ENCODE measurements at places on chromosomes 2 and 18.

- no peak for DNase-seq
These were observed 793 bp downstream of the CNRIP1 start for GRCh38 chr2:68318914-68319397.

GRCh38 chr2:140891614-140892212, 1239.1 kb downstream of the LRP1B start:
- no peak for DNase-seq

DNA sequence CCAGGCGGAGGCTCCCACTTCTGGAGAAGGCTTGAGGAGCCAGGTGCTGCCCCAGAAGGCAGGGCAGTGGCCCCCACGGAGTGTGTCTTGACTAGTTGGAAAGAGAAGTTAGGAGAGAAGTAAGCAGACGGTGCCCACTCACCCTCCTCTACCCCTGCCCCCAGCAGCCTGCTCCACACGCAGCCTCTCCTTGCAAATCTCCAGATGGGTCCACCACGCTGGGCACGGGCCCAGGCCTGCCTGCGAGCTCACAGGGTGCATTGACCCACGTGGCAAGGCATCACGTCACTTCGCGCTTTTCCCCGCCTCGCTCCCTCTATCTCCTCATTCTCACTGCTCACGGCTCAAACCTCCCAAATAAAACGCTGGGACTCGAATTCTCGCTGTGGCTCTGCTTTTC, 71.8 kb upstream of the RAB12 start:
- no peak for DNase-seq

GRCh38 chr2:161111531-161111930, 48.7 kb upstream of the TANK start:
- DNase-seq = no peak

DNA sequence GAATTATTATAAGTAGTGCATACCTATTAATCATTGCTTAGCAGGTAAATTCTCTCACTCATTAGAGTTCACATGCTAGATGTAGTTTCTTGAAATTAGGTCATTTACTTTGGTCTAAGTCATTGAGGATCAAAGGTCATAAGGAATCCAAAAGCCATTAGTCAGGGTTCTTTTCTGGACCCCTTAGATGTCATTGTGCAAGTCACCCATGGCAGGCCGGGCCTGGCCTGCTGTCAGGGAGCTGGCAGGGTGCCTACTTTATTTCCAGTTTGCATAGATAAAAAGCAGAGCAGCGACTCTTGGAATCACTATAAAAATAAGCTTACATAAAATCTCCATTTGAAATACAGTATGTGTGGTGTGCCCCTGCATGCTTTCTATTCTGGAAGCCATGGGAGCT, 91.3 kb downstream of the MEIS1 start:
- DNase-seq = no peak

DNA sequence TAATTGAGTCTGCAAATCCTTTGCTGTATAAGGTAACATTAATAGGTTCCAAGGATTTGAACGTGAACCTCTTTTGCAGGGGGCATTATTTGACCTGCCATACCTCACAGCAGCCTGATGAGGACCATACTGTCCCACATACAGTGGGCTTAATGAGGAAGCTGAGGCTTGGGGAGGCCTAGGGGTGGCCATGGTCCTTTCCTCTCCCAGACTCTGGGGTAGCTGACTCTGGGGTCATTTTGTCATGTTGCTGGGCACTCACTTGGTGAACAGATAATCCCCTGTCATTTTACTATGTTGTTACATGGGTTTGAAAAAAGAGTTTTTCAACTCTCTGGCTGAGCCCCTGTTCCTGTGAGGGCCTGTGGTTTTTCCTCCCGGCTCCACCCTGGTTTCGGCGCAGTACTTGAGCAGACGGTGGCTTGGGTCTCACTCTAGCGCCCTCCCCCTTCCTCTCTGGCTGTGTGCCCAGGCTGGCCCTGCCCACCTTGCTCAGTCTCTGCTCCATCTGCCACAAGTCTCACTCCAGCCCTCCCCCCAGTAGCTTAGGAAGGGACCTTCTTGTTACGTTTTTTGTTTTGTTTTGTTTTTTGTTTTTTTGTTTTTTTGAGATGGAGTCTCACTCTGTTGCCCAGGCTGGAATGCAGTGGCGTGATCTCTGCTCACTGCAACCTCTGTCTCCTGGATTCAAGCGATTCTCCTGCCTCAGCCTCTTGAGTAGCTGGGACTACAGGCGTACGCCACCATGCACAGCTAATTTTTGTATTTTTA, 21.0 kb downstream of the INPP4A start:
- no peak for DNase-seq

GRCh38 chr18:34837769-34838272, 127.7 kb downstream of the DTNA start:
- no peak for DNase-seq

- no peak for DNase-seq
These were observed 36.8 kb downstream of the NPAS2 start for GRCh38 chr2:100856732-100857131.

DNA sequence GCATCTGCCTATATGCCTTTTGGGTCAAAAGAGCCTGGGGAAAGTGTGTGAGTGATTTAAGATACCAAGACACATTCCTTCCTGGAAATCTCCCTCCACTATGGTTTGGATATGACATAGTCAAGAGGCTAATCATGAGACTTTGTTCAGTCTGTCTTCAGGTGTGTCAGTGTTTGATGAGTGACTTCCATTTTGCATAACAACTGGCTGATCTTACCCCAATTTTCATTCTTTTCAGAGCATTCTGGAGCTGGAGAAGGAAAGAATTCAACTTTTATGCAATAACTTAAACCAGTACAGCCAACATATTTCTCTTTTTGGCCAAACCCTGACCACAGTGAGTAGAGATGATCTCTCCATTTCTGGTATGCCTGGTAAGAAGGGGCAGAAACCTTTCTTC, 39.4 kb downstream of the SPC25 start:
- DNase-seq = no peak

- no peak for DNase-seq
These were observed 830.4 kb downstream of the DCDC2C start for GRCh38 chr2:4533806-4534205.

- DNase-seq = no peak
These were observed 319.0 kb upstream of the CHAC2 start for GRCh38 chr2:53448591-53448990.

GRCh38 chr2:177264209-177264692, 276 bp downstream of the NFE2L2 start:
- DNase-seq = no peak

DNA sequence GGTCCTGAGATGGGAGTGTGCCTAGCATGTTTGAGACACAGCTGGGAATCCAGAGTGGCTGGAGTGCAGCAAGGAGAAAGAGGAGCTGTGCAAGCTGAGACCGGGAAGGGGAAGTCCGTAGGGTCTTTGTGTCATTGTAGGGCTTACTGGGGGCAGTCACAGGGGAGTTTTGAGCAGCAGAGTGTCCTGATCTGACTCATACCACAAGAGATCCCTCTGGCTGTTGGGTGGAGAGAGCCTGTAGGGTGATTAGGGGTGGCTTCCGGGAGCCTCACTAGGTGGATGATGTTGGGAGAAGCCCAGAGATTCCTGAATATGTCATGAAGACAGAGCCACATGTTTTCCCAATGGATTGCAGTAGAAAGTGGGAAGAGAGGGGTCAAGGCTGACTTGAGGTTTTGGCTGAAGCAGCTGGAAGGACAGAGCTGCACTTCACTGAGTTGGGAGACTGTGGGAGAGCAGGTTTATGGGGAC, 30.9 kb downstream of the FHOD3 start:
- no peak for DNase-seq

GRCh38 chr2:154452906-154453493, 245.5 kb upstream of the KCNJ3 start:
- DNase-seq = no peak

GRCh38 chr18:54802686-54803395, 25.4 kb upstream of the RAB27B start:
- DNase-seq = no peak

DNA sequence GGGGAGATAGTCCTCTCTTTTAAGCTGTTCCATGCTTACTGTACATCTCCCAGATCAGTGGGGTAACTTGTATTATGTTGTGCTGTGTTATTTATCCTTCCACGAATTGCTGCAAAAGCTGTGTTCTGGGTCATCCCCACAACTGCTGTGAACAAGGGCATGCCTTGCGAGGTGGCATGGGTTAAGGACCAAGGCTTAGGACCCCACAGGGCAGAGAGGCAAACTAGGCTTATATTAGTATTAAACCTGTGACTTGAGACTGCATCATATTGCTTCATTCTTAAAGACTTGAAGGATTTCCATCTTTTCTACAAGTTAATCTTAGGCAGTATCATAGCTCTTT, 19.9 kb downstream of the RND3 start:
- no peak for DNase-seq

DNA sequence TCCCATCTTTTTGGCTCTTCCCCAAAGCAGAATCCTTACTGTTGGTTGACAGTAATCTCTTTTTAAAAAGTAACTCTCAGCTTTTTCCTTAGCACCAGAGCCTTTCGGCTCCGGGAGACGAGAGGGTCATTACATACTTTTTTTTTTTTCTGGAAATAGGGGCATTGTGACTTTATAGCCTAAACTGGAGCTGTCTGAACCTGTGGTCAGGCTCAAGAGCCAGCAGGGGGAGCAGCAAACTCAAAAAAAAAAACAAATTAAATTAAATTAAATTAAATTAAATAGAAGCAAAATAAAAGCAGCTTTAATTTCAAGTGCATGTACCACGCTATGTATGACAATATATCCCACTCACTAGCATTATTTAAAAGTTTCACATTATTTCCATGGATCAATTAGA, 156.6 kb downstream of the DTNA start:
- no peak for DNase-seq

GRCh38 chr2:181872178-181872577, 19.4 kb upstream of the ITPRID2 start:
- DNase-seq = no peak

DNA sequence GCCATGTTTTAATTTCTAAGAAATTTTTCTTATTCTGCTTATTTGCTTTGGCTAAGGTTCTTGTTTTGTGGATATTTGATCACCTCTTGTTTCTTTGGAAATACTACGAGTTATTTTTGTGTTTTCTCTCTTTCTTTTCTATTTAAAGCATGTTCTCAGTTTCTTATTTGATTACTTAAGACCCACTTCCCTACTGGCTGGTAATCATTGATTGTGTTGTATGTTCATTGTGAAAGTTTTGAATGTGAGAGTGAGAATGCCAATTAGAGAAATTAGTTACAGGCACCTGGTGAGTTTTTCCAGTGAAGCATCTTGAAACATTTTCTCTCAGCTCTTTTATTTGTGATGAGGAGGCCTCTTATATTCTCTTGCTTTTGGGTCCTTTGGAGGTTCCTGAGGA, 226.7 kb upstream of the MC4R start:
- DNase-seq = no peak

GRCh38 chr18:63949068-63949737, at the start of gene HMSD:
Gene HMSD, plus strand, starts transcription at chr18:63949301. Its CDS starts 4,155 bp downstream, at chr18:63953456.
- DNase-seq = no peak

- DNase-seq = no peak
These were observed 5.4 kb upstream of the CPS1 start for GRCh38 chr2:210551001-210551400.

- DNase-seq = no peak
These were observed 774 bp upstream of the FZD7 start for GRCh38 chr2:202032846-202033316.

GRCh38 chr2:239220981-239221396, 179.8 kb downstream of the HDAC4 start:
- DNase-seq = no peak

- no peak for DNase-seq
These were observed 133.6 kb downstream of the NFATC1 start for GRCh38 chr18:79529296-79529695.

GRCh38 chr18:49431165-49431962, 29.1 kb downstream of the DYM start:
- no peak for DNase-seq

DNA sequence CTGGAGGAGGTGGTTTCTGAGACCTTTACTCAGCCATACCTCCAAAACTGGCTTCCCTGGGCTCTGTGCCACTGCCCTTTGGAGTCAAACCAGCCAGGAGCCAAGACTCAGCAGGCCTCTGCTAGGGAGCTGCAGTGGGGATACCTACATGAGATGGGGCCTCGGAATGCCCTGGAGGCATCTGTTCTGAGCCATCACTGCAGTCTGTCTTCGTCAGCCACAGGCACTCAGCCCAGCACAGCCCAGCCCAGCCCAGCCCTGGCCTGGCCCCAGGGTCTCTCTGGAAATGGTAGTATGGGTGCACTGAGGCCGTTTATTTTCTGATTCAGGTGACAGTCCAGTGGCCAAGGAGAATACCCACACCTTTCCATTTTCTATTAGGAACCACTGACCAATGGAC, 209.8 kb downstream of the CELF4 start:
- DNase-seq = no peak

- no peak for DNase-seq
These were observed 446.8 kb downstream of the EIPR1 start for GRCh38 chr2:2930841-2931240.

Data from activated CD4-positive, CD25-positive, alpha-beta regulatory T cell treated with anti-CD3 and anti-CD28 coated beads, Interleukin-2, amount 50 U/mL, for 16 hours (primary cell).